CD4-positive, alpha-beta T cell treated with Interleukin-4 for 1 hour (primary cell): ENCODE measurements at places on chromosomes 3 and 15.
A peak's percentile ranks its signal among the peaks of the same experiment; 100 is the strongest.

- no peak for DNase-seq
Observed at GRCh38 chr15:80404057-80404760, at the start of gene ARNT2. ARNT2 (plus strand) TSS chr15:80404382; CDS start chr15:80404516, 134 bp downstream.

GRCh38 chr3:87298111-87298718 lies 21.8 kb upstream of the POU1F1 start:
- peak; percentile 43 for DNase-seq

DNA sequence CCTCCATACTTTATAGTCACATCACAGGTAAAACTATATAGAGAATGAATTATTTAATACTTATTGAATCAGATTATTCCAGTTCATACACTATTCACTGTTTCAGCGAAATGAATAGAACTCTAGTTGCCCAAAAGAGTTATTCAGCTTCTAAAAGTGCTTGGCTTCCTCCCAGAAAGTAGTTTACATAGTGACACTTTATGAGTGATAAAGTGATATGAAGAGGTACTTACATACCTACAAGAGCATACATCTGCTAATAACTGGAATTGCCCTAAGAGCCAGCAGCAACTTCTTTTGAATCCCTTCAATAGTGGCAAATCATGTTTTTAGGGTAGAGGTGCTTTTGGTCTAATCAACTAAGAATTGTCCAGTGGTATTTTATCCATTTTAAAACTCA lies 635.1 kb upstream of the AGTR1 start:
- no peak for DNase-seq

GRCh38 chr3:3853544-3853943 lies 54.3 kb downstream of the LRRN1 start:
- DNase-seq, result no peak

- DNase-seq, result no peak
Observed at GRCh38 chr3:190644035-190644434, 130.2 kb downstream of the IL1RAP start.

DNA sequence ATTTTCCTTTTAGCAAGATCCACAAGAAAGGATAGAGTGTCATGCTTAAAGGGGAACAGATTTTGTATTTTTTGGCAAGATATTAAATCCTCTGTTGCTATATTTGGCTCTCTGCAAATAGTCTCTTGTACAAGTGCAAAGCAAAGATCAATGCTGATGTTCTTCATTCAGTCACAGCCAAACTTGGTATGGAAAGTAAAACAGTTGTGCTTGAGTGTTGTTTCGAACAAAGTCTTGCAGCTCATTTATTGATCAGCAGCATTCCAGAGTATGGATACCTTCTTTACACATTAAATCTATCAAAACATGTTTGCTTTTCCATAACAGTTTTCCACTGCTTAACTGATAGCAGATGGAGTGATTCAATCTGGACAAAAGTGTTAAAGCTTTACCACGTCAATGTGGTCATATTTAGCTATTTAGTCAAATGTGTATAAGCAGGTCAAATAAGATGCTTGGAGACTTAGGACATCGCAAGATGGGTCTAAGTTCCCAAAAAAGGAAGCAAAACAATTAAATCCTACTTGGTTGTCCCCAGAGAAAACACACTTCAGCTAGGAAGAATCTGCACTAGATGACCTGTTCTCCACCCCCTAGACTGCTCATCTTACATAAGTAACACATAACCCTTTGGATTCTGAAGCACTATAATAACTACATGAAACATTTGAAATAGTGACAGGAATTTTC lies 52.4 kb downstream of the VGLL3 start:
- no peak for DNase-seq

DNA sequence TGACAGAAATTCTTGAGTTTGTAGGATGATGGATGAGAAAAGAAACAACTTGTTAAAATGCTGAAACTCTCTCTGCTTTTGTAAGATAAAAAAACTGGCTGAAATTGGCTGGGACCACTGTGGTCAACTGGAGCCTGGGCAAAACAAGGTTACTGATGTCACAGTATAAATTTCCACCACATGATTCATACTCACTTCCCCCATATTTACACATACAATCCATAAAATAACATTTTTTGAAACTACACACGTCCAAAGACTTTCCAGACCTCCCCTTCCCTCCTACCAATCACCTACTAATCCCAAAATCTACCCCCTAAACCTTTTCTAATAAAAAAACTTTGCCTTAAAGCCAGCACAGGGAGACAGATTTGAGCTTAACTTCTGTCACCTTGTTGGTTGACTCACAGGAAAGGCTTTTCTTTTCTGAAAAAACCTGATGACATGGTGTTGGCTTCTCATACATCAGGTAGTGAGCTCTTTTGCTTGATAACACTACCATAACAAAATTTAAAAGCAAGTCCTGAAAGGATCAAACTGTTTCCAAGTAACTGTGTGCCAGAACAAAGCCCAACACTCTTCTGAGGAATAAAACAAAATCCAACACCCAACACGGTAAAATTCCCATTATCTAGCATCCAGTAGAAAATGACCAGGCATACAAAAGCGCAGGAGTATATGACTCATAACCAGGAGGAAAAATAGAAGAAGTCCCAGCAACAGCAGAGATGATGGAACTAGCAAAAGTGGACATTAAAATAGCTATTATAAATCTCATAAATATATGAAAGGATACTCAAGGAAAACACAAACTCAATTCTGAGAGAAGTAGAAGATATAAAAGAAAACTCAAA lies 87.3 kb upstream of the SNRK start:
- DNase-seq, result no peak

DNA sequence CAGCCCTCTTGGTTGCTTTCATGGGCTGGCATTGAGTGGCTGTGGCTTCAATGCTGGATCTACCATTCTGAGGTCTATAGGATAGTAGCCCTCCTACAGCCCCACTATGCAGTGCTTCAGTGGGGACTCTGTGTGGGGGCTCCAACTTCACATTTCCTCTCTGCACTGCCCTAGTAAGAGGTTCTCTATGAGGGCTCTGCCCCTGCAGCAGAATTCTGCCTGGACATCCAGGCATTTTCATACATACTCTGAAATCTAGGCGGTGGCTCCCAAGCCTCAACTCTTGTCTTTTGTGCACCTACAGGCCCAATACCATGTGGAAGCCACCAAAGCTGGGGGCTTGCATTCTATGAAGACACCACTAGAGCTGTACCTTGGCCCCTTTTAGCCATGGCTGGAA lies 195.8 kb downstream of the IGSF11 start:
- DNase-seq, result no peak

GRCh38 chr3:173773800-173774199 lies 376.3 kb downstream of the NLGN1 start:
- DNase-seq, result no peak

DNA sequence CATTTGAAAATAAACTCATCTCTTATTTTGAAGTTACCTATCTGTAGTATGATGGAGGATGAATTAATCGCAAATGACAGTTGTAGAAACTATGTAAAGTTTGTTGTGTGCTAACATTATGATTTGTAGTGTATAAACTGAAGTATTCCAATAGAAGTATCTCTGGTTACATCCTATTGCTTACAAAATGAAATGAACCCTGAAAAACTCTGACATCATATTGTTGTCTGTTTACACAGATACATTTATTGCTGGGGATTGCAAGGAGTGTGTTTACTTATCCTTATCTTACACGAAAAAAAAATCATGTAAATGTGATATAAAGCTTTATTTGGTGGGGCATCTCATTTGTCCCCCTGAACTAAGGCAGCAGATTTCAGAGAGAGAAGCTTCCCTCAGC lies 2.6 kb upstream of the ABHD10 start:
- DNase-seq, result no peak

- no peak for DNase-seq
Observed at GRCh38 chr3:61864886-61865285, 303.5 kb downstream of the PTPRG start.

DNA sequence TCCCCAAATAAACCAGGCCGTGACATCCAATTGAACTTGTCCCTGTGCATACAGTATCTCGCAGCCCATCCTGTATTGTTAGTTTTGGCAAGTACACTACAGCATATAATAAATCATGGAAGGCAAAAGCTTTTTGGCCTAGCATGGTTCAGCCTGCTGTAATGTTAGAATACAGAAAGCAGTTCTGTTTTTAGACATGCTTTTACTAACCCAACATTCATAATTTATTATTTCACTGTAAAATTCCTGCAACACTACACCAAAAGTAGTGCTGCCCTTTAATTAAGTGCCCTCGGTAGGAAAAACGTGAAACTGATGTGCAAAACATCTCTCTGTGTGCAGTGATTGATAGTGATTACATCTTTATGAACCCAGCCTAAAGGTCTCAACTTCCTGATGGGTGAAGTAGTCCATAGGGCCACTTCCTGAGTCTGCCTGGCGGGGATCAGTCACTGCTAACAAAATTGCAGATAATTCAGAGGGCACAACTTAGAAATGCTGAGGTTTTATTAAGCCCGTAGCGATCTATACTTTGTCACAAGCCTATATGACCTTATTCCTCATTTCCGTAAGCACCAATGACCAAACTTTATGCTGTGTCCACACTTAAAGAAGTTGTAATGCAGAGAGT lies 227.8 kb downstream of the CDIN1 start:
- no peak for DNase-seq

DNA sequence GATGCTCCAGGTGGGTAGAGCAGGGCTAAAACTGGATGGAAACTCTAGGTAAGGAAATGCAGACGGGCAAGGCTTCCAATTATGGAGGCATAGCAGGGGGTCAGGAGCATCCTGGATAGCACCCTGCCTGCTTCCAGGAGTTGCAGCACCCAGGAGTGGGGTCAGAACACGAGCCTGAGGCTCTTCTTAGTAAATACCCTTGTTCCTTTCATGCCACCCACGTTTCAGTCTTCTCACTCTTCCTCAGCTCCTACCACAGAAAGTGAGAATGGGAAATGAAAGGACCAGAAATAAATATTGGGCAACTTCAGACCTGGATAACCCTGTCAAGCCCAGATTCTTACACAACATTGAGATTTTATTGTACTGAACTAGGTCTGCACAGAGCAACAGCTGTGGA lies 16.4 kb downstream of the CCR1 start:
- DNase-seq, result no peak

GRCh38 chr15:41256577-41257038 lies 25.5 kb downstream of the CHP1 start:
- DNase-seq, result no peak

GRCh38 chr3:46750555-46751038 lies 32.9 kb upstream of the PRSS50 start:
- no peak for DNase-seq

DNA sequence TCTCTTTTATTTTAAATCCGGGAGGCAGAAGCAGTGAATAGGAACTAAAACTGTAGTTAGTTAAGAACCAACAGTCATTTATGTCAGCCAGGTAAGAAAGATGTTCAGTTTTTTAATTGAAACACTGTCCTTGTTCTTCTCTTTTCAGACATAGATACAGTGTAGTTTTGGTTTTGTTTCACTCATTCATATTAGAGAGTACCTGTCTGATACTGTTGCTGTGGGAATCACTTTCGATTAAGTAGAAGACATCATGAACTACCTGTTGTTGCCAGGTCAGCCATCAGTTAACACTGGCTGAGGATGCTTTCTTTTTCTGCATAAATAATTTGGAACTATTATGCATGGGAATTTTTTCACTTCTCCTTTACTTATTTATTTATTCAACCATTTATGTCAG lies 700.4 kb downstream of the OTOL1 start:
- DNase-seq, result no peak

DNA sequence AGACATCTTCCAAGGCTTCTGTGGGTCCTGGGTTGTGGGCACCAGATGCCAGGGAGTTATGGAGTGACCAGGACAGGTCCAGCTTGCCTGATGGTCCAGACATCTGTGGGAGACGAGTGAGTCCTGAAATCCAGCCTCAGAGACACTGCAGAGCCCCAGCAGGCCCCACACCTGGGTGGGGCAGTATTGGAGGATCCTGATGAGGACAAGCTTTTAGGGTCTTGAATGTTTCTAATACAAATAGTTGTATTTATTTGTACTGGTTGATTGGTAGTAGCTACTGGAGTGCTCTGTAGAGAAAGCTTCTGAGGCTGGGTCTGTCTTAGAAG lies 67.5 kb upstream of the PRR23C start:
- DNase-seq, result no peak

- DNase-seq, result no peak
Observed at GRCh38 chr3:55888282-55888885, 401.3 kb upstream of the WNT5A start.

GRCh38 chr3:123757281-123757940 lies 126.7 kb downstream of the MYLK start:
- no peak for DNase-seq

DNA sequence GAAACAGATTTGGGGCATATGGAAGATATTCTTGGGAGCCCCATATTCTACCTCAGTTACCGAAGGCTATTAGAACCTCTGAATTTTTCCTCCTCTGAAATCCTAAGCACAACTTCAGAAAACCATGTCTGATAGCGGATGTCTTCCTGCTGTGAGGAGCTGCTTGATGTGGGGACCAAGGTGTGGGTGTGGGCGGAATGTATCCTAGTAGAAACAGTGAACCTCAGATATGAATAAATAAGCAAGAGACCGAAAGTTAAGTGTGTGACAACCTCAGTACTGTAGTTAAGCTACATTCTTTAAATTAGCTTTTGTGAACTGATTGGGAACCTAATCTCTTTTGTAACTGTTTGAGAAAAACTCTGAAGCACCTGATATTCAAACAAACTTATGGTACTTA lies 46.9 kb downstream of the SENP2 start:
- DNase-seq, result no peak

DNA sequence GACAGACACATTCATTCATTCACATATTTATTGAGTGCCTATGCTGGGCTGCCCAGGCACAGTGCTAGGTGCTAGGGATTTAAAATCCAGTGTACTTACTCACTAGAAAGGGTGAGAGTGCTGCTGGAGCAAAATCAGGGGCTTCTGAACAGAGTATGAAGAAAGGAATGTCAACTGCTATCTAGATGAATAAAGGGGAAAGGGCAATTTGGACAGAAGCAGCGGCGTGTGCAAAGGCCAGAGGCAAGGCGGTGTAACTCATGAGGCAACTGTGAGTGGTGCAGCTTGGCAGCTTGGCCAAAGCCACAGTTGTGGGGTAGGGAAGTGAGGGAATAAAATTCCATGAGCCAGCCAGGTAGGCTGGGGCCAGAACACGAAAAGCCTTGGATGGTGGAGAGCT lies 76.7 kb downstream of the RAD18 start:
- DNase-seq, result no peak

DNA sequence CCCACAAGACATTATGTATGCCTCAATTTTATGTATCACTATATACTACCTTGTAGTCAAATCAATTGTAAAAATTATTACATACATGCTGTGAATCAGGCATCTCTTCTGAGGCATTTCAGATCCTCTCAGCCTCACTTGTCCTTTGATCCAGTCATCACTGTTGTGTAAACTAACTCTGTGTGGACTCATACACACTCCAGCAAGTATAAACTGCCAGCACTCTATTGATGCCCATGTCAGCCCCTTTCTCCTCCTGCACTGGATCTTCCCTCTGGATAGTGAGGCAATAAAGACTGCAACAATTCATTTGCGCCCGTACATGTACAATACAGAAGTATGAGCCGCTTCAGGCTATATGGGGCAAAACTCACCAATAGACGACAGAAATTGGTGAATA lies 364.7 kb upstream of the TGFBR2 start:
- DNase-seq, result no peak

- no peak for DNase-seq
Observed at GRCh38 chr15:52281085-52282035, 14.2 kb downstream of the MYO5C start.

- DNase-seq, result no peak
Observed at GRCh38 chr15:25890529-25890928, 27.4 kb upstream of the ATP10A start.

- peak; percentile 50 for DNase-seq
Observed at GRCh38 chr15:63473007-63473748, 31.2 kb upstream of the USP3 start.
